ENCODE measurements at places on chromosomes 12 and 14.

DNA sequence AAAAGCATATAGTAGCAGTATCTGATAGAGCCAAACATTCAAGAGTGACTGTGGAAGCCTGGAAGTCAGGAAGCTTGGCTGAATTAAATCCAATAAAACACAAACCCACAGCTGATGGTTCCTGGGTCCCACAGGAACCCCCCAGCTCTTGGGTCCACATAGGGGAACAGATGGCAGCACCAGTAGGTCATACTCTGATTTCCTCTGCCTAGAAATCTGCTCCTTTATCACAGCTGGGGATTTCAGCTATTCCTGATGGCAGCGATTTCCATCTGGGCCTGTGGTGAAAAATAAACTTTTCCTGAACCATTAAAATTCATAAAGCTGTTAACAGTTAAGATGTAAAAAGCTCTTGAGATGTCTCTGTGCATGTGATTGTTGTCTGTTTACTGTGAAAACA is 202.0 kb upstream of the FRMD6 start:
- H3K4me3 ChIP-seq = no peak overlapping the region
- H3K27me3 ChIP-seq = no peaks in the 10 kb centered on the region
- no peak overlapping the region for H3K27ac ChIP-seq
- no peak for DNase-seq
- no peaks in the 10 kb centered on the region for H3K4me1 ChIP-seq

DNA sequence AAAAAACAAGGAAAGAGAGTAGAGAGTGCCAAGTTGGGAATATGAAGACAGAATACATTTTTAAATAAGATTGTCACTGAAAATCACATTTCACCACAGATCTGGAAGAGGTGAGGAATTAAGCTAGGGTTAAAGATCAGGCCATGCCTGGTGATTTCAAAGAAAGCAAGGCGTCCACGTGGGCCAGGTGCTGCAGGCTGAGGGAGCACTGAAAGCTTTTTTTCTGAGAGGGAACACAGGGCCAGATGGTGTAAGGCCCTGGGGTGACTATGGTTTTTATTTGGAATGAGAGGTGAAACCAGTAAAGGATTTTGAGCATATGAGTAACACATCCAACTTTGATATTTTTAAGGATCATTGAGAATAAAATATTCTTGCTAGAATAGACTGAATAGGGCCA is 20.9 kb downstream of the SYT1 start:
- no peaks in the 10 kb centered on the region for H3K36me3 ChIP-seq
- H3K4me1 ChIP-seq = 0 out of 2 replicates have a peak, but pooled peaks cover 3% of the 10 kb centered on the region
- no peaks in the 10 kb centered on the region for H3K27me3 ChIP-seq
- H3K27ac ChIP-seq = no peak overlapping the region

- no peaks in the 10 kb centered on the region for H3K27me3 ChIP-seq
- H3K36me3 ChIP-seq = no peaks in the 10 kb centered on the region
Measured at GRCh38 chr14:59274991-59275391, 86.5 kb downstream of the DAAM1 start.

DNA sequence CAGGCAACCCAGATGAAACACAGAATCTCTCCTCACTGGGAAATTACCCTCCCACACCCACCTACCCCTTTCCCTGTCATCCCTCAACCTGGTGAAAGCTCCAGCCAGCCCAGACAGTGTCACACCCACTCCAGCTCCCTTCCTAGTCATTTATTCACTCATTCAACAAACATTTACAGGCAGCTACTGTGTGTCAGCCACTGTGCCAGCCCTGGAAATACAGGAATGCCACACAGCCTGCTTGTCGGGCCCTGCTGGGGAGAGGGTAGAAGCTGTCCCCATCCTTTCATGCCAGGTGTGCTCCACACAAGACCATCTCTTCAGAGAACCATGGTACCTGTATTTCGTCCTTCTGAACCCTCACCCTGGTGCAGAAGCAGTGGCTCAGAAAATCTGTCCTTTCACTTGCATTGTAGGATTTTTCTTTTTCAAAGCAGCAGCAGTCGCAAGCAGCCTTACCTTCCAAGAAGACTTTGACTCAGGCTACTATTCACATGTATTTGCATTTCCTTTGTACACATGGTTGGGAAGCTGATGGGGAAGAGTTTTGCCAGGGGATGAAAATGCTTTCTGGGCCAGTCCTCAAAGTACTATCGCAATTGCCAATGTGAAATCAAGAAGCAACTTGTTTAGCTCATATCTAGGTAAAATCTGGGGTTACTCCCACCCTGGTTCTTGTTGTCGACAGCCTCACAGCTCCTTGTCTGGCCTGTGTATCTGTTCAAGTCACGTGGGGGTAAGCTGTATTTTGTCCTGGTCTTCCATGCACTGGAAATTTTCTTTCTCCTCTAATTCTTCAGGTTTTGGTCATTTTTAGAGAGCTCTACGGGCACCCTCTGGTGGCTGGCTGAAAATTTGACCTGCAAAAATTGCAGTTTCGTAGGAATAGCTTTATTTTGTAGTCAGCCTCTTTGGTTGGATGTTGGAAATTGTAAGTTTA is 147.4 kb upstream of the EGLN3 start:
- peaks cover 39% of the 10 kb centered on the region for H3K4me1 ChIP-seq
- H3K27ac ChIP-seq = peak overlapping the region; percentile 57
- no peaks in the 10 kb centered on the region for H3K36me3 ChIP-seq
